ENCODE measurements at places on chromosomes 6 and 20. TPM values are rescaled to one million over a fixed set of nuclear protein-coding genes. Genes with fewer than 3 reads are reported as not detected.
A peak's percentile ranks its signal among the peaks of the same experiment; 100 is the strongest.

STMND1 gene
- not detected for total RNA-seq

PRPH2 gene
- not detected for total RNA-seq

LAMA5 gene
- total RNA-seq, result 0.72 TPM

MAS1 gene
- total RNA-seq, result not detected

SLC22A2 gene
- total RNA-seq, result not detected

KIAA1755 gene
- total RNA-seq, result not detected

TINAG gene
- not detected for total RNA-seq

PNPLA1 gene
- total RNA-seq, result not detected

GRCh38 chr20:19888269-19888671 is 128.9 kb upstream of the NAA20 start:
- no peak overlapping the region for H3K4me3 ChIP-seq
- no peak for DNase-seq
- H3K4me1 ChIP-seq, result no peaks in the 10 kb centered on the region
- peaks cover 19% of the 10 kb centered on the region for H3K27me3 ChIP-seq

- no peak overlapping the region for H3K27ac ChIP-seq
- peaks cover 61% of the 10 kb centered on the region for H3K4me1 ChIP-seq
- H3K27me3 ChIP-seq, result no peaks in the 10 kb centered on the region
Observed at GRCh38 chr6:4788953-4789584, 12.9 kb downstream of the CDYL start.

DNA sequence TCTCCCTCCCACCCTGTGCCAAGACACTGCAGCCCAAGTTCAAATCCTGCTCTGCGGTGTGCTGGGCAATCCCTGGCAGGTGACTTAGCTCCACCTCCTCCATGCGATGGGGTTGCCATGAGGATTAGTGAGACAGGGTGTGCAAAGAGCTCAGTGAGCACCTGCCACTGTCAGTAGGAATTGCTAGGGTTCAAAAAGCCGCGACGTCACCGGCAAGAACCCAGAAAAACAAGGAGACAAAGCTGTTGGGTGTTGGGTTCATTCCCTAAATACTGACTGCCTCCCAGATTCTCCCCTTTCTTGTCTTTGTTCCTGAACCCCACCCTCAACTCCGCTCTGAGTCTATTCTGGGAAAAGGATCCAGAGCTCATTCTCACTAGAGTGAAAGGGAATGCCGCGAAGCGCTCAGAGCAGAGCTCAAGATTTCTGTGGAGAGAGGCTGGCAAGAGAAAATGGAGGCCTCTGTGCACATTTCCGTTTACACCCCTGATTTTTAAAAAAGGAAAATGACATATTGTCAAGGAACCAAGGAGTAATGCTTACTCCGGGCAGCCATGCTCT is 13.3 kb downstream of the PMEPA1 start:
- peaks cover 32% of the 10 kb centered on the region for H3K4me1 ChIP-seq
- no peaks in the 10 kb centered on the region for H3K27me3 ChIP-seq
- H3K4me3 ChIP-seq, result no peak overlapping the region
- no peak overlapping the region for H3K27ac ChIP-seq

DNA sequence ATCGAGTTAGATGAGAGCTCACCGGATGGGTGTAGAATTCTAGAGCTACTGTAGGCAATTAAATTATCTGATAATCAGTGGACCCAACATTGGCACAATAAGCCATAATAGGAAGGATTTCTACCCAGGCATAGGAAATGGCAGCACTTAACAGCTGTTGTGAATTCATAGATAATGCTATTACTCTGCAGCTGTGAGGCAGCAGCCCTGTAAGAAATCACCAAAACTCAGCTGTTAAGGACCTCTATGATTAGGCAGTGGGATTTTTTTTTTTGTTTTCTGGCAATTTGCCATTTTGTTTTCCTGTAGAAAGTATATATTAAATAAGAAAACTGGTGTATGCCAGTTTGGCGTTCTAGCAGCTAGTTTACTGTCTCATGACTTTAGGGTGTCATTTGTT is 609.1 kb upstream of the SLC35B3 start:
- H3K36me3 ChIP-seq, result no peaks in the 10 kb centered on the region
- H3K4me1 ChIP-seq, result no peaks in the 10 kb centered on the region
- H3K4me3 ChIP-seq, result no peak overlapping the region
- DNase-seq, result no peak
- H3K27ac ChIP-seq, result no peak overlapping the region
- H3K27me3 ChIP-seq, result no peaks in the 10 kb centered on the region

GRCh38 chr6:71727632-71728294 is 158.6 kb upstream of the RIMS1 start:
- no peaks in the 10 kb centered on the region for H3K4me1 ChIP-seq
- no peaks in the 10 kb centered on the region for H3K36me3 ChIP-seq
- no peak for DNase-seq
- no peak overlapping the region for H3K4me3 ChIP-seq
- no peaks in the 10 kb centered on the region for H3K27me3 ChIP-seq
- no peak overlapping the region for H3K27ac ChIP-seq

GRCh38 chr6:32623693-32624092 is 13.5 kb upstream of the HLA-DQA1 start:
- H3K4me3 ChIP-seq, result peak overlapping the region; percentile 0
- DNase-seq, result no peak
- no peaks in the 10 kb centered on the region for H3K36me3 ChIP-seq
- no peaks in the 10 kb centered on the region for H3K27me3 ChIP-seq

DNA sequence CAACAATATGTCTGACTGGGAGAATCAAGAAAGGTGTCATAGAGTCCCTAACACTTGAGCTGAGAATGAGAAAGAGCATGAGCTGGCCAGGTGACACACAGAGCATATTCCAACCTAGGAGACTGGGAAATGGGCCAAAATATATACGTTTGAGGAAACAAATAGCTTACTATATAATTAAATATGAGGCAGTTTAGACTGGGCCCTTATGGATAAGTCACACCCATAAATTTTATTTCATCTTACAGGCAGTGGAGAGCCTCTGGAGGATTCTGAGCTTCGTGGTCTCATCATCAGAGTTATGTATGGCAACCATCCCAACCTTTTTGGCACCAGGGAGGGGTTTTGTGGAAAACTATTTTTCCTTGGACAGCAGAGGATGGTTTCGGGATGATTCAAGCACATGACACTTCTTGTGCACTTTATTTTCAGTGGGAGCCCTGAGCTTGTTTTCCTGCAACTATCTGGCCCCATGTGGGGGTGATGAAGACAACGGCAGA is 12.9 kb upstream of the NQO2 start:
- DNase-seq, result no peak
- peaks cover 20% of the 10 kb centered on the region for H3K4me1 ChIP-seq
- no peaks in the 10 kb centered on the region for H3K27me3 ChIP-seq
- H3K36me3 ChIP-seq, result no peaks in the 10 kb centered on the region
- no peak overlapping the region for H3K4me3 ChIP-seq

- no peak overlapping the region for H3K27ac ChIP-seq
- H3K4me3 ChIP-seq, result no peak overlapping the region
- no peaks in the 10 kb centered on the region for H3K4me1 ChIP-seq
- no peaks in the 10 kb centered on the region for H3K27me3 ChIP-seq
- DNase-seq, result no peak
- H3K36me3 ChIP-seq, result no peaks in the 10 kb centered on the region
Observed at GRCh38 chr6:74167976-74168375, 472.0 kb downstream of the CD109 start.

DNA sequence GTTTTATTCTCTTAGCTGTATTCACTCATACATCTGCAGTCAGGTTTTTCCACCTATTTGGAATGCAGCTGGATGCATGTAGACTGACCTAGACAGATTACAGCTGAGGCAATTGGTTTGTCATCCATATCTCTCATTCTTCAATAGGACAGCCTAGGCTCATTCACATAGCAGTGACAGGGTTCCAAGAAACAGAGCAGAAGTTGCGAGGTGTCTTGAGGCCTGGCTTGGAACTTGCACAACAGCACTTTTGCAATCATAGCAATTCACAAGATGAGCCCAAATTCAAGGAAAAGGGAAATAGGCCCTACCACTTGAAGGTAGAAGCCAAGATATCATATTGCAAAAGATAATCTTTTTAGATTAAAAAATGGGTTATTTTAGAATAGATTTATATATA is 508.9 kb upstream of the JAG1 start:
- no peaks in the 10 kb centered on the region for H3K36me3 ChIP-seq
- no peak for DNase-seq
- H3K27ac ChIP-seq, result no peak overlapping the region
- H3K4me1 ChIP-seq, result no peaks in the 10 kb centered on the region
- no peaks in the 10 kb centered on the region for H3K27me3 ChIP-seq
- H3K4me3 ChIP-seq, result no peak overlapping the region

- H3K4me1 ChIP-seq, result no peaks in the 10 kb centered on the region
- no peak overlapping the region for H3K27ac ChIP-seq
- H3K4me3 ChIP-seq, result no peak overlapping the region
Observed at GRCh38 chr20:46213946-46214823, 94.1 kb downstream of the CDH22 start.

DNA sequence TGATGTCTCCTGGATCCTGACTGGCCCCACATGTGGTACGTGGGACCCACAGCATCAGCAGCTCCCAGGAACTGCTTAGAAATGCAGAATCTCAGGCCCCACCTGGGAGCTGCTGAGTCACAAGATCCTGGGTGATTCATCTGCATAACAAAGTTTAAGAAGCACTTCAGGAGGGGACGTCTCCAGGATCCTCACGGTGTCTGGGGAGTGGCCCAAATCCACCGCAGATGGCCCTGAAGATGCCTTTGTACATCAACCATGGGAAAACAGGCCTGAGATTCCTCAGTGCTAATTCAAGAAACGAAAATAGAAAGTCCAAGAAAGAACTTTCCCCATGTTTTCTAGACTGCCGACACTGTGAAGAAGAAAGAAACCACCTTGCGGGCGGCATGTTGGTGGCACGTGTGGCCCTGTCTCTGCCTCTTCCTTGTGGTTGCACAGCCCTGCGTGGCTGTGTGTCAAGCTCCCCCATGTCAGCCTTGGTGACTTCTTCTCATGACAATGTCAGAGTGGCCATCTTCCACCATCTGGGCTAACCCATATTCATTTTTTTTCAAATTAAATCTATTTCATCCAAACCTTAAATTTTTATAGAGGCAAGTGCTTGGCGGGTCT is 26.1 kb downstream of the RRBP1 start:
- DNase-seq, result peak; percentile 11
- no peaks in the 10 kb centered on the region for H3K27me3 ChIP-seq
- H3K4me1 ChIP-seq, result peaks cover 5% of the 10 kb centered on the region
- H3K36me3 ChIP-seq, result peaks cover 25% of the 10 kb centered on the region
- no peak overlapping the region for H3K27ac ChIP-seq

GRCh38 chr6:36912030-36912454 is 26.3 kb downstream of the C6orf89 start:
- peaks cover 29% of the 10 kb centered on the region for H3K36me3 ChIP-seq
- peak overlapping the region; percentile 37 for H3K4me3 ChIP-seq
- DNase-seq, result peak; percentile 58
- peak overlapping the region; percentile 83 for H3K27ac ChIP-seq
- no peaks in the 10 kb centered on the region for H3K27me3 ChIP-seq

- no peak overlapping the region for H3K4me3 ChIP-seq
- no peak overlapping the region for H3K27ac ChIP-seq
- H3K27me3 ChIP-seq, result peaks cover 3% of the 10 kb centered on the region
- H3K4me1 ChIP-seq, result no peaks in the 10 kb centered on the region
Observed at GRCh38 chr6:126444659-126445273, 104.9 kb downstream of the CENPW start.

GRCh38 chr6:110512991-110513390 is 36.6 kb upstream of the SLC22A16 start:
- H3K27ac ChIP-seq, result no peak overlapping the region
- H3K4me3 ChIP-seq, result no peak overlapping the region
- no peaks in the 10 kb centered on the region for H3K4me1 ChIP-seq
- no peak for DNase-seq
- H3K36me3 ChIP-seq, result no peaks in the 10 kb centered on the region

GRCh38 chr6:142781129-142781528 is 163.8 kb downstream of the HIVEP2 start:
- peak overlapping the region; percentile 76 for H3K27ac ChIP-seq
- DNase-seq, result no peak
- H3K27me3 ChIP-seq, result no peaks in the 10 kb centered on the region
- H3K4me3 ChIP-seq, result no peak overlapping the region
- peaks cover 23% of the 10 kb centered on the region for H3K36me3 ChIP-seq

DNA sequence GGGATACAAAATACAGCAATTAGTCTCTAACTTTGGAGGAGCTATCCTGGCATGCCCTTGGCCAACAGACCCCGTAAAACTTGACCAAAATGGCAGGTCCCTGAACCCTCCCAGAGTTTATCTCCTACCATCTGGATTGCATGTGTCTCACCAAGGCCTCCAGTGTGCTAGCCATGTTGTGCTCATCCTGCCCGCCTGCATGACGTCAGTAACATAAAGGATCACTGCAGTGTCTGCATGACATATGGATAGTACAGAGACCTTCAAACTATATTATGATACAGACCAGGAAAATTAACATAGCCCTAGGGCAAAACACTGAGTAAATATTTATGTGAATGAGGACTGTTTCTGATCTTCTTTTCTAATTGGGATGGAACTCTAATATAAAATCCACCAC is 25.3 kb downstream of the CPXM1 start:
- no peak overlapping the region for H3K27ac ChIP-seq
- no peaks in the 10 kb centered on the region for H3K36me3 ChIP-seq
- peaks cover 11% of the 10 kb centered on the region for H3K4me1 ChIP-seq
- no peak overlapping the region for H3K4me3 ChIP-seq
- no peak for DNase-seq

GRCh38 chr6:39938773-39939654 is 4.8 kb upstream of the MOCS1 start:
- no peaks in the 10 kb centered on the region for H3K36me3 ChIP-seq
- H3K4me3 ChIP-seq, result no peak overlapping the region
- DNase-seq, result no peak
- peaks cover 3% of the 10 kb centered on the region for H3K27me3 ChIP-seq
- no peak overlapping the region for H3K27ac ChIP-seq

GRCh38 chr20:51528263-51529027 is 14.1 kb downstream of the NFATC2 start:
- H3K27ac ChIP-seq, result peak overlapping the region; percentile 99
- H3K4me1 ChIP-seq, result peaks cover 94% of the 10 kb centered on the region
- H3K4me3 ChIP-seq, result peak overlapping the region; percentile 75
- peak; percentile 86 for DNase-seq
- H3K36me3 ChIP-seq, result peaks cover 45% of the 10 kb centered on the region

DNA sequence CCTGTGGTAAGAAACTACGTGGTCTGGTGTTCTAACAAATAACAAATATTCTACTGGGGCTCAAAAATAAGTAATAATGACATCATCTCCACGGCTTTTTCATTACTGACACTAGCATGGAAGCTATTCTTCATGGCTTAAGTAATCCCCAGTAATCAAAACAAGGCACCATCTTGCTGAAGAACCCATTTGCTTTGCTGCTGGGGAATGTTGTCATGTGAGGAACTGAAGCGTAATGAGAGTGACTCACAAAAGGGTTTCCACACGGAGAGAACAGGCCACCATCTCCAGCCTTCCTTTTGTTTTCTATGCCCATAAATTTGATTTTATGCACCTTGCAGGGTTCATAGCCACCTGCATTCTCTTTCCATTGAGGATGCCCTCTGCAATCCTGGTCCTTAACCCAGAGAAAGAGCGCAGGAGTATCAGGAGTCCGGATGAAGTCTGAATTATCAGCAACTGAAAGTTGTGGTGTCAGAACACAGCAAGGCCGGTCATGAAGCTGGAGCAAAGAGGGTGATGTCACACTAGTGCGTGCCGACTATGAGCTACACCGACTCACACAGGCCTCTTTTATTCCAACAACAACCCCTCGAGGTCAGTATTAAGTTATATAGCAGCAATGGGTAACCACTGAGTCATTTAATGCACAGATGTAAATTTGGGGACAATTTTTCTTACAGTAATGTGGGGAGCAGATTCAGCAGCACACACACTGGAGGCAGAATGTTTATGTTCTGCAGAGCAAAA is 173.7 kb upstream of the SSTR4 start:
- H3K27me3 ChIP-seq, result peaks cover 2% of the 10 kb centered on the region
- DNase-seq, result no peak
- no peaks in the 10 kb centered on the region for H3K36me3 ChIP-seq
- H3K27ac ChIP-seq, result no peak overlapping the region
- H3K4me1 ChIP-seq, result no peaks in the 10 kb centered on the region

- peak overlapping the region; percentile 57 for H3K4me3 ChIP-seq
- DNase-seq, result no peak
- no peak overlapping the region for H3K27ac ChIP-seq
- H3K4me1 ChIP-seq, result peaks cover 3% of the 10 kb centered on the region
Observed at GRCh38 chr20:63284544-63284949, 8.4 kb upstream of the COL20A1 start.

All from activated CD4-positive, alpha-beta T cell treated with anti-CD3 and anti-CD28 coated beads for 36 hours (primary cell).